ENCODE measurements at places on chromosomes 16 and 17. TPM values are rescaled to one million over a fixed set of nuclear protein-coding genes. Genes with fewer than 3 reads are reported as not detected.

DNA sequence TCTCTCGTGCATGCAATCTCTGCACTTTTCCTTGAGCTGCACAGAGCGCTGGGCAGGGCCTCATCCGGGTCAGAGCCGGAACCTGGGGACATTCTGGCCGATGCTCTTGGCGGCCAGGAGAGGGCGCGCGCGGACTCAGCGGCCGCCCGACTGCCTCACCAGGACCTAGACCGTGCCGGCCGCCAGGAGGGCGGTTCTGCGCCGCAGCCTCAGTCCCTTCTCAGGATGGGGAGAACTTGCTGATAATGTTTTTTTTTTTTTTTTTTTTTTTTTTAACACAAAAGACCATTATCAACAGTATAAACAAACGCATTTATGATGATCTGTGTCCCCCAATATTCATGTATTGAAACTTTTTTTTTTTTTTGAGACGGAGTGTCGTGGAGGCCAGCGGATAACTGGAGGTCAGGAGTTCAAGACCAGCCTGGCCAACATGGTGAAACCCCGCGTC lies 8.1 kb upstream of the FLYWCH2 start:
- peak; percentile 63 for DNase-seq

- no peak for DNase-seq
Measured at GRCh38 chr17:72631949-72632684, 460.4 kb downstream of the SLC39A11 start.

The KRT28 gene
- not detected for total RNA-seq

- no peak for DNase-seq
Measured at GRCh38 chr16:22356930-22357634, 17.3 kb downstream of the CDR2 start.

GRCh38 chr16:29852654-29853053 lies 10.4 kb downstream of the CDIPT start:
- DNase-seq: no peak

DNA sequence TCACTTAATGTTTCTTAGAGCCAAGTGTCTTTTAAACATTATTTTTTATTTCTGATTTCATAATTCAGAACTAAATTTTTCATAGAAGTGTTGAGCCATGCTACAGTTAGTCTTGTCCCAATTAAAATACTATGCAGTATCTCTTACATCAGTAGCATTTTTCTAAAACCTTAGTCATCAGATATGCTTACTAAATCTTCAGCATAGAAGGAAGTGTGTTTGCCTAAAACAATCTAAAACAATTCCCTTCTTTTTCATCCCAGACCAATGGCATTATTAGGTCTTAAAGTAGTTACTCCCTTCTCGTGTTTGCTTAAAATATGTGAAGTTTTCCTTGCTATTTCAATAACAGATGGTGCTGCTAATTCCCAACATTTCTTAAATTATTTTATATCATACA lies 13.6 kb upstream of the BCAS3 start:
- DNase-seq: no peak

The KRTAP2-3 gene
- not detected for total RNA-seq

GRCh38 chr16:57096192-57096591 lies 3.8 kb downstream of the CPNE2 start:
- no peak for DNase-seq

The SMIM36 gene
- not detected for total RNA-seq

DNA sequence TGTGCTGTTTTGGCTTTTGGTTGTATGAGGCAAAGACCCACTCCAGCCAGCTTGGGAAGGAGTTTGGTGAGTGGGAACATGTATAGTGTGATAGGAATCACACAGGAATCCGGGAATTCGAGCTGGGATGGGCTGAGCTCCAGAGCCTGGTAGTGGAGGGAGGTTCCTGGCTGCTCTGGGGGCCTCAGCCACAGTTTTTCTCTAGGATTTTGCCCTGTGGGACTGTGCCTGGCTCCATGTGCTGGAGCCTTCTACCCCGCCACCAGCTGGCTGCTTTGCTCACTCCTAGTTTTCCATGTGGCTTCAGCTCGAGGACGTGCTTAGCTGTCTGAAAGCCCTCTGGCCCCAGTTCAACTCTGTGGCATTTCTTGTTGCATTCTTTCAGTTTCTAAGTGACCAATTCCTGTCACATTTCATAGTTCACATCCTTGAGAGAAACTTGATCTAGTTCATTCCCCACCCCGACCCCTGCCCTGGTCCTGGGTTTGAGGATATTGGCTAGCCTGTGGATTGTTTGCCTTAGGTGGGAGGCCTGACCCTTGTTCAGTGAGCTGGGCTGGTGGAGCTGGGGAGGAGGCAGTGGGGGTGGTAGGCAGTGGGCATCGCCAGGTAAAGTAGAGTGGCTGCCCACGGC lies 5.0 kb downstream of the SEC14L1 start:
- peak; percentile 91 for DNase-seq

GRCh38 chr16:89837014-89837546 lies 8.8 kb downstream of the SPIRE2 start:
- DNase-seq: no peak

GRCh38 chr16:71467810-71468209 lies 5.8 kb upstream of the ZNF23 start:
- no peak for DNase-seq

DNA sequence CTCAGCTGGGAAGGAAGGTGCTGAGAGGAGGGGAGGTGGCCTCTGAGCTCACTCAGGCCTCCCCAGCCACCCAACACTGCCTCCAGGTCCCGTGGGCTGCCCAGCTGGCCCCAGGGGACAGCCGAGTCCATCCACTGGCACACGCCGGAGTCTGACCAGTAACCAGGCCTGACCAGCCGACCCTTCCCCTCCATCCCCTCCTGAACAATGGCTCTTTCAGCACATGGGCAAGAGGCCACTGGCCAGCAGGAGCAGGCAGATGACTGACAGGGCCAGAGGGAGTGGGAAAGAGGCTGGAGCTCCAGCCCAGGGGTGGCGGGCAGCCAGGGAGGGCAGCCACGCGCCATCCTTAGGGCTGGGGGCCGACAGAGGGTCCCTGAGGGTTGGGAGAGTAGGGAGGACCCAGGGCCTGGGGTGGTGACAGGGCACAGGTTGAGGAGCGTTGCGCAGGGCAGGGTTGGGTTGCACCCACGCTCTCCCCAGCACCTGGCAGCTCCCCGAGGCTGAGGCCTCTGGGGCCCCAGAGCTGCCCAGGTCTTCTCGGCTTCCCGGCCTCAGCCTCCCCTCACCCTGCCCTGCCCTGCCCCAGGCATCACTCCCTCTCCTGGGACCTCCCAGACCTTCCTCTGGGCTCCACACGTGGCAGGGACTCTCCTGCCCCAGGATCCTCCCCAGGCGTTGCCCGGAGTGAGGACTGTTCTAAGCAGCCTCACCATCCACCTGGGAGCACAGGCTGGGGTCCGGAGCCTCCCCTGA lies 20.2 kb upstream of the SLC38A10 start:
- DNase-seq: no peak

The TAT gene
- not detected for total RNA-seq

- no peak for DNase-seq
Measured at GRCh38 chr17:65017207-65017774, 39.2 kb downstream of the GNA13 start.

DNA sequence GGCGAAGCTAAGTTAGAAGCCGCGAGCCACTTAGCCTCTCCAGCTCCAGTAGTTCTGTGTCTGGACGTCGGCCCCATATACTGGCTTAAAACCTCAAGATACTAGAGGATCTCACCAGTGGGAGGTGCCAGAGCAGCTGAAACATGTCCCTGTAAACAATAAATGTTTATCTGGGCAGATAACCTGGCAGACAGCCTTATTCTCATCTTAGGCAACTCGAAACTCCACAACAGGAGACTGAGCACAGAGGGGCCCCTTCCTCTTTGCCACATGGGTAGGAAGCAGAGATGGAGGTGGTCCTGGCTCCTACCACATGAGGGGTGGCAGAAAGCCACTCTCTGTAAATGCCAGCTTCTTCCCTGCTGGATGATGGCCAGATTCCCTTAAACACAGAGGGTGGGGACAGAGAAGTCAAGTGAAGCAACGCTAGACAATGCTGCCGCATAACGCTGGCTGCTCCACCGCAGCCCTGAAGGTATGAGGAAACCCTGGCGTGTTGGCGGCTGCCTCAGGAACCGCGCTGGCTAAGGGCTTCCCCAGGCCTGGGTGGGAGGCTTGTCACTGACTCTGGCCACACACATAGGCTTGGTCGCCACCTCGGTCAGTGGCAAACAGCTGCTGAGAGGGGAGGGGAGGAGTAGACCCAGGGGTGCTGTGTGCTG lies 67.9 kb downstream of the HIC1 start:
- DNase-seq: peak; percentile 93

The TBC1D3 gene
- not detected for total RNA-seq

The C1QTNF8 gene
- not detected for total RNA-seq

The SSTR5 gene
- total RNA-seq: not detected

GRCh38 chr17:69147460-69147859 lies 5.8 kb upstream of the ABCA6 start:
- no peak for DNase-seq

The CDH13 gene
- total RNA-seq: 60.7 TPM

Measured in SJSA1 (cell line).